ENCODE measurements at places on chromosomes 6 and 20.

GRCh38 chr6:129966125-129966524 lies 52.3 kb upstream of the L3MBTL3 start:
- DNase-seq, result no peak

DNA sequence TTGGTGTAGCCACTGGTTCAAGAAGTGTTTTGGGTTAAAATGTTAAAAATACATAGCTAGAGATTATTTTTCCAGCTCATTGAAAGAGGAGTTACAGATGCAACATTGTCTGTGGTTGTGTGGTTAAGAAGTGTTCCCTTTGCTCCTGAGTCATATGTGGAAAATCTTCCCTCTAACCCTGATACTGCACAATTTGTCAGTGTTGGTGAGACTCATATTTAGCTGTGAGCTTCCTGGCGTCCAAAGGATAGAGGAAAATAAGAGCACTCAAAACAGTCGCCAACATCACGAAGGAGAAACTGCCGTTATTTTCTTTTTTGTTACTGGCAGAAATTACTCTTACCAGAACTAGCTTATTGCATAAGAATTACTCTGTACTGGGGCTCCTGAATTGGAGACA lies 250.4 kb downstream of the CDH4 start:
- no peak for DNase-seq

DNA sequence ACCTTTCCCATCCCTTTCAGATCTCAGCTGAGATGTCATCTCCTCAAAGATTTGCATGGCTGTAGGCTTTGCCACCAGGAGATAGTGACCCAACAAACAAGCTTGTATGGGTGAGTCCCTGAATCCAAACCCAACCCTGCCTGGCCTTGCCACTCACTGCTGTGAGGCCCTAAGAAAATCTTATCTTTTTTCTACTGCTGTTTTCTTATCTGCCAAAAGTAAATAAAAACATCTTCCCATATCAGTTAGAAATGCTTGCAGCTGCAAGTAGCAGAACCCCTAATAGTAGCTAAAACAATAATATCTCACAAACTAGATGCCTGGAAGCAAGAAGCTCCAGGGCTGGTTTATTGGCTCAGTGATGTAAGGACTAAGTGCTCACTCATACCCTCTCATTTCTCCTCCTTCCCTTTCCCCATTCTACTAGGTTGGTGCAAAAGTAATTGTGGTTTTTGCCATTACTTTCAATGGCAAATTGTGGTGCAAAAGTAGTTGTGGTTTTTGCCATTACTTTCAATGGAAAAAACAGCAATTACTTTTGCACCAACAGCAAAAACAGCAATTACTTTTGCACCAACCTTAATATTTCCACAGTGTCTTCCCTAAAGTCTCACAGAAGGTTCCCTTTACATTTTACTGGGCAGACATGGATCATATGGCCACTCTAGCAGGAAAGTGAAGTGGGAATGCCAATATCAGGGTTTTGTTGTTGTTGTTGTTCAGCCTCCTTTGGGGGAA lies 56.7 kb upstream of the PSMF1 start:
- no peak for DNase-seq

DNA sequence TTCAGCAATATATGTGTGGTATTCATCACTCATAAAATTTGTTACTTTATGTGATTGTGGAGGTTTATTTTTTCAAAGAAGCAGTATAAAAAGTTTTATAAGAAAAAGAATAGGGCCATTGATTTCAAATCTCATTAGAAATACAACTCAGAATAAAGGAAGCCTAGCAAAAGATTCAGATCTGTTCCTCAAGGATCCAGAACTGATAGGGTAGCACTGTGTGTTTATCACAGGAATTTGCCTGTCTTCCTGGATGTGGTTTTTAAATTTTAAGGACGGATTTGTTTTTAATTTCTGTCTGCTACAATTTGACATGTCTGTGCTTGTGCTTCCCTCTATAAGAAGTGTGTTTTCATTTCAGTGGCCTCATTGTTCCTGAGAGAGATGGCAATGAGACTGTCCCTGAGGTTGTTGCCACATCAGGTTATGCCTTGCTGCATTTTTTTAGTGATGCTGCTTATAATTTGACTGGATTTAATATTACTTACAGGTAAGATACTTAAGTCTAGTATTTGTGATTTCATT lies 74.6 kb downstream of the ATRN start:
- no peak for DNase-seq

- no peak for DNase-seq
These were observed at the start of gene ZBTB46 for GRCh38 chr20:63830841-63831588. TSS of gene ZBTB46 (minus strand) at chr20:63831264. CDS start at chr20:63790757, 40,507 bp downstream.

DNA sequence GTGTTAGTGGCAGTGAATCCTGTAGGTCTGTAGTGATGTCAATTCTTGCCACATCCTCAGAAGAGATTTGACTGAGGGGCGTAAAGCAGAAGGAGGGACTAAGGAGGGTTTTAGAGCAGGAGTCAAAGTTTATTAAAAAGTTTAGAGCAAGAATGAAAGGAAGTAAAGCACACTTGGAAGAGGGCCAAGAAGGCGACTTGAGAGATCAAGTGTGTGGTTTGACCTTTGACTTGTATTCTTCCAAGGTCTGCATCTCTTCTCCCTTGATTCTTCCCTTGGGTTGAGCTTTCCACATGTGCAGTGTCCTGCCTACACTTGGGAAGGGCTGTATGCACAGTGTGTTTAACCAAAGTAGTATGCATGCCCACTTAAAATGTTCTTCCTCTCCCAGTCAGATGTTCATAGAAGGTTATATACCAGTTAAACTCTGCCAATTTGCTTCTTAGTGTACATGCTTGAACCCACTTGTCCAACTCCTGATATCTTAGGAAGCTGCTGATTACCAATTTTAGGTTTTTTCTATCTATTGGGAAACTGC lies 627.6 kb downstream of the MMUT start:
- DNase-seq, result no peak

DNA sequence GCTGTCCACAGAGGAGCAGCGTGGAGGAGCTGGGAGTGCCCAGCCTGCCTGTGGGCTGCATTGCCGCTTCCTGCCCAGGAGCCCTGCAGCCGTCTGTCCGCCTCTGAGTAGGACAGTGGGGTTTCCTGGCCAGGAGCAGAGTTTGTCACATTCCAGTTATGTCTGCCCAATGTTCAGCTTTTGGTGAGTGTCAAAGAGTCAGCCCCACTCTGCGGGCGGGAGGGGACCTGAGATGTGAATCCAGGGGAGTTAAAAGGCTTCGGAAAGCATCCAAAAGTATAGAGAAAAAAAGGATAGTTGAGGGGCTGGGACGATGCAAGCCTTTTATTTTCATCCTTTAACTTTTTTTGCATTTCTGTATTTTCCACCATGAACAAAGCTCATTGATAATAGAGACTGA lies 7.2 kb upstream of the GATA5 start:
- DNase-seq, result no peak

GRCh38 chr20:63750807-63751470 lies 11.4 kb downstream of the SLC2A4RG start:
- DNase-seq, result no peak

DNA sequence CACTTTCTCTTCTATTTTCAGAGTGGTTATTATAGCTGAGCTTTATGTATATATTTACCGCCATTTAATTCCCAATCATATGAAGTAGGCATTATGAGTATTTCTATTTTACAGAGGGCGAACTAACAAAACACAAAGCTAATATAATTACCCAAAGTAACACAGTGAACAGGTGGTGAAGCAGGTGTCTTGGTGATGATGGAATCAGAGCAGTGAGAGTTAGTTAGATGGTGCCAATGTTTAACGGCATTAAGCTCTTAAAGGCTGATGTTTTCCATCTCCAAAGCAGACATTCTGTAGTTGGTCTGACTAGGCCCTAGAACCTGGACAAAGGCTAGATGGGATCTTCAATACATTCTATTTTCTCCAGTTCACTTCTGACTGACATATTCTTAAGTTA lies 551.1 kb upstream of the SYNCRIP start:
- DNase-seq, result no peak

DNA sequence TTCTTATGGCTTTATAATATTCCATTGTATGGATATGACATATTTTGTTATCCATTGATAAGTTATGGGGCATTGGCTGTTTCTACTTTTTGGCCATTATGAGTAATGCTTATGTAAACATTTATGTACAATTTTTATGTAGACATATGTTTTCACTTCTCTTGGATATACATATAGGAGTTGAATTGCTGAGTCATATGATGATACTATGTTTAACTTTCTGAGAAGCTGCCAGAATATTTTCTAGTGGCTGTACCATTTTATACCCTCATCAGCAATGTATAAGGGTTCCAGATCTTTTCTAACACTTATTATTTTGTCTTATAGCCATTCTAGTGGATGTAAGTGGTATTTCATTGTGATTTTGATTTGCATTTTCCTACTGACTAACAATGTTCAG lies 23.1 kb downstream of the OTOR start:
- DNase-seq, result no peak

DNA sequence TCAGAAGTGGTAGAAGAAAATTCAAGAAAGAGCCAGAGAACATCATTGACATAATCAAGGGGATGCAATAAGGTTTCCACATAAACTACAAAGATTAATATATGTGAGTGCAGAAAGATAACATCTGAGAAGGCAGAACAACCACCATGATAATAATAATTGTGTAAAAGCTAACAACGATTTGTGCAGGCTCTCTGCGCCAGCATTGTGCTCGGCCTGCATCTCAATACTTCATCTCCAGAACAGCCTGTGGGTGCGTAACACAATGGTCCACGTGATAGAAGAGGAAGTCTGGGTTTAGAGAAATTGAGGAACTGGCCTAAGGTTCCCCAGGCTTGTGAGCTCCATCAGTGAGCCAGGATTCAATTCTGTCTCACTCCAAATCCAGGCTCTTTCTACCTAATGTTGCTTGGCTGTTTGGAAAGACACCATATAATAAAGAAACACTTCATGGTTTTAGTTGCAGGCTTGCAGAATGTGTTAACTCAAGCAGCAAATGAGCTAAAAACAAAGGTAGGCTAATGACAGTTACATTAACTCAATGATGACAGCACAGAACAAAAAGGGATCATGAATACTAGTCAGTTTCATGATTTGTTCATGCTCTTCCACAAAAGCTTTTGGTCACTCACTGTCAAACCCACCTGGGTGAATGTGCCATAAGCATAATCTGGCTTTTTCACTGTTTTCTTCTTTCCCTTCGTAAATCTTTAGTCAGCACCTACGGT lies 71.2 kb downstream of the LY86 start:
- DNase-seq, result peak; percentile 70

DNA sequence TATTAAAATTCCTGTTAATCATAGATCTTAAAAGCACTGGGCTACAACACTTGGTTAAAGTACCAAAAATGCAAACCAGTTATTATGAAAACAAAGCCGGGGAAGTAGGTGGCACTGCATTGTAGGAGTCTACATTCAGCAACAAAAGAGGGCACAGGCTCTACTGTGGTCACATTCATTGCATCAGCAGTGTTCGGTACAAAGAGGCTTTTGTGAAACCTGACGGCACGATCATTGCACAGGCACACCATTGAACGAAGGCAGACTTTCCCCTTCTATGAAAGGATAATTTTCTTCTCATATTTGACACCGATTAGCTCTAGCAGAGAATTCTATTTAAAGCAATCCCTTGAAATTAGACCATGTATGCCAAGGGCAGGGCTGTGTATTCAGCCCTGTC lies 44.6 kb upstream of the AGPAT4 start:
- DNase-seq, result no peak

- no peak for DNase-seq
These were observed 11.5 kb upstream of the ZNF133 start for GRCh38 chr20:18276821-18277220.

- DNase-seq, result no peak
These were observed 50.7 kb upstream of the TNFRSF21 start for GRCh38 chr6:47360388-47360787.

DNA sequence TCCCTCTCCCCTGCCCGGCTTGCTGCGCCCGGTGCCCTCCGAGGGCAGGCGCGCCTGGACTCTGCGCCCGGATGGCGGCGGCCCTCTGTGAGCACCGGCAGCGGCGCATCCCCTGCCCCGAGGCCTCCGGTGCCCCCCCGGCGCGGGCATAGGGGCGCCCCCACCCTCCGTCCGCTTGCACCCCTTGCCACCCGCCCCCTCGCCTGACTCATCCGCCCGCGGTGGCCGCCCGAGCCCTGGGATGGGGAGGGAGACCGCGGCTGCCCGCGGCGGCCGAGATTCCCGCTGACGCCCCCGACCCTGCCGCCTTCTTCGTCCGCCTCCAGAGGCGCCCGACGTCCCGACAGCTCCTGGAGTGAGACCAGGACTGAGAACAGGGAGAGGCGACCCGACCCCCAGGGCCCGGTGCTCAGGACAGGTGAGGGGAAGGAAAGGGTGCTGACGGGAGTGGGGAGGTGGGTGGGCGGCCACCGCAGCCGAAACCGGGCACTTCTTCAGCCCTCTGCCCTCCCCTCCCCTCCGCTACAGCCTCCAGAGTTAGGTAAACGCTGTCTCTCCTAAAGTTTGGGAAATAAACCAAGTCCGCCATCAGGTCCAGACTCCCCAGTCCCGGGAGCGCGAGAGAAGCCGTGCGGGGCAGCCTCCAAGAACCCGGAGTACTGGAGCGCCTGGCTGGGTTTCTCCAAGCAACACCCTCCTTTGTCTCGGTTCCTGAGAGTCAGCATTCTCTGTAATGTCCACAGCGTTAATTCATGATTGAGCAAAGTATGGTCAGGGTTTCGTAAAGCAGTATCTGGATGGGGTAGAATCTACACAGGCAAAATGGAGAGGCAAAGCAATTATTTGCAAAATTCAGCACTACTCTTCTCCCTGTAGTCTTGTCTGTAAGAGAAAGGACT lies 539 bp downstream of the TMEM200A start:
- DNase-seq, result no peak
